ENCODE measurements at places on chromosomes 16 and 17.

DNA sequence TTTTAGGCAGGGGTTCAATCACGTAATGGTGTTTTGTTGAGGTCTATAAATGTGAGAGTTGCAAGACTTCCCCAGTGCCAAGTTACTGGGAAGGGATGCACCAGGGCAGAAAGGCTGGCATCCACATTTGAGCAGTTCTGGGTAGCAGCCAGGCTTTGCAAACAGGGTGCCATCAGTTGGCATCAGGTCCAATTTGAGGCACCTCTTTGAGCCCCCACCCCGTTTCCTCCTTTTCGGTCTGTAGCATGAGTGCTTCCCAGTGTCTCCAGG is 142.6 kb upstream of the CACNG5 start:
- DNase-seq = no peak

DNA sequence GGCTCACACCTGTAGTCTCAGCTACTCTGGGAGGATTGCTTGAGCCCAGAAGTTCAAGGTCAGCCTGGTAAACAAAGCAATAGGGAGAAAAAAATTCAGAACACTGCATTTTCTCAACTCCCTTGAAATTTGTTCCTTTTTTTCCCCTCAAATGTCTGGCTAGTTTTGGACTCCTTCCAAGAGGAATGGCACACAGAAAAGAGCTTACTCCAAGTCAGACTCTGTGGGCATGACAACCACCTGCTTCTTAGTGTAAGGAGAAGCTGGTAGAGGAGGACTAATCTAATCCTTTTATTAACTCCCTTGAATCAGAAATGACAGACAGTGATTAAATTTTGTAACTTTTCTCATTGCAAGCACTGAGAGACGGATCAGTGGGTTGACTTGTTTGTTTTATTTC is 27.9 kb upstream of the HYDIN start:
- DNase-seq = no peak

- no peak for DNase-seq
Measured at GRCh38 chr17:75587675-75588595, at the start of gene MYO15B. MYO15B (plus strand) TSS chr17:75587800; CDS start chr17:75588058, 258 bp downstream.

- no peak for DNase-seq
Measured at GRCh38 chr16:50644245-50644644, 36.9 kb downstream of the SNX20 start.

DNA sequence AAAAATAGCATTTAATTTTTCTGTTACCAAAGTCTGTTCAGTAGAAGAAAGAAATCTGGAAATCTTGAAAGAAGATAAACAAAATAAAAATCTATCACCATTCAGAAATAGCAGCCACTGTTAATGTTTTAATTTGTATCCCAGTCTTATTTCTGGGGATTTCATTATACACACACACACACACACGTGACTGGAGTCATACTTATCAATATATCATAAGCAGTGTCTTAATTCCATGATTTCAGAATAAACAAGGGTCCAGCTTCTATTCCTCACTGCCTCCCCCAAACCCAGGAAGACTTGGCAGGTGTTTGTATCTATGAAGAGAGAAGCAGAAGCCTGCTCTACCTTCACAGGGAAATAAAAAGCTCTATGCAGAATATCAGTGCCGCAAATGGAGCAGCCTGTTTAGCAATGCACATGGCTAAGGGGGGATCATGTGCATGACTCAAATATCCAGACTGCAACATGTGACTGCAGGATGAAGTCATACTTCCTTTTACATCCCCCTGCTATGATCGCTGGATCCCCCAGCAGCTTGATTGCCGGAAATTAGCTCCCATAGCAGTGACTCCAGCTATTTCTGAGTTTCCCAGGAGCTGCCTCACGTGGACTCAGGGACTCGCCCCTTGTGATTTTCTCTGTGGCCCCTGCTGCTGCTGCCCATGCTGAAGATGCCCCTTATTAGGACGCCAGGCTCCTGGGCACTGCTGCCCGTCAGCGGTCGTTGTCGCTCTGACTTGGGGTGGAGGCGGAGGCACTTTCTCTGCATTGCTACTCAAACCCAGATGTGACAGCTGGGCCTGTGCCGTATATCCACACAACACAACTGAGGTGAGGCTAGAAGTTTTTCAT is 341.0 kb downstream of the CPPED1 start:
- DNase-seq = no peak

DNA sequence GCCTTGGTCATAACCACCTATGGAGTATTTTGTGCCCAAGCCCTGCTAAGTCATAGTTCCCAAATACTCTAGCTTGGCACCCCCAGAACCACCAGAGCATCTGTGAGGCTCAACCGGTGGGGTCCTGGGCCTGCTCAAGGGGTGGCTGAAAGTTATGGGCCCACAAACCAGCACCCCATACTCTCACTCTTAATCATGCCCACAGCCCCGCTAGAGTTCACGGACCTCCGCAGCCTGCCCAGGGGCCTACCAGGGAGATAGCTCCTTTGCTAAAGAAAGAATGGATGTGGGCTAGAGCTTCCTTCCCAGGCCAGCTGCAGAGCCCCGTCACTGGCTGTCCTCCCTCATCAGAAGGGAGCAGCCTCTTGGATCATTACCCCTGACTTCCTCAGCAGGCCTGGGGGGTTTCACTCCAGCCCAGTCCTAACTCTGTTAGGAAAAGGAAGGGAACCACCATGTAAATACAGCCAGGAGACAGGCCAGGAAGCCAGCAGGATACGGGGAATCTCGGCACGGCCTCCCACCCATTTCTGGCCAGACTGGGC is 1.4 kb downstream of the GIT1 start:
- no peak for DNase-seq

- DNase-seq = no peak
Measured at GRCh38 chr16:3188925-3189825, 1.2 kb downstream of the OR1F1 start.

- DNase-seq = no peak
Measured at GRCh38 chr16:12574721-12575120, 229.0 kb downstream of the CPPED1 start.

GRCh38 chr16:19135896-19136438 is 22.2 kb downstream of the ITPRIPL2 start:
- DNase-seq = no peak

DNA sequence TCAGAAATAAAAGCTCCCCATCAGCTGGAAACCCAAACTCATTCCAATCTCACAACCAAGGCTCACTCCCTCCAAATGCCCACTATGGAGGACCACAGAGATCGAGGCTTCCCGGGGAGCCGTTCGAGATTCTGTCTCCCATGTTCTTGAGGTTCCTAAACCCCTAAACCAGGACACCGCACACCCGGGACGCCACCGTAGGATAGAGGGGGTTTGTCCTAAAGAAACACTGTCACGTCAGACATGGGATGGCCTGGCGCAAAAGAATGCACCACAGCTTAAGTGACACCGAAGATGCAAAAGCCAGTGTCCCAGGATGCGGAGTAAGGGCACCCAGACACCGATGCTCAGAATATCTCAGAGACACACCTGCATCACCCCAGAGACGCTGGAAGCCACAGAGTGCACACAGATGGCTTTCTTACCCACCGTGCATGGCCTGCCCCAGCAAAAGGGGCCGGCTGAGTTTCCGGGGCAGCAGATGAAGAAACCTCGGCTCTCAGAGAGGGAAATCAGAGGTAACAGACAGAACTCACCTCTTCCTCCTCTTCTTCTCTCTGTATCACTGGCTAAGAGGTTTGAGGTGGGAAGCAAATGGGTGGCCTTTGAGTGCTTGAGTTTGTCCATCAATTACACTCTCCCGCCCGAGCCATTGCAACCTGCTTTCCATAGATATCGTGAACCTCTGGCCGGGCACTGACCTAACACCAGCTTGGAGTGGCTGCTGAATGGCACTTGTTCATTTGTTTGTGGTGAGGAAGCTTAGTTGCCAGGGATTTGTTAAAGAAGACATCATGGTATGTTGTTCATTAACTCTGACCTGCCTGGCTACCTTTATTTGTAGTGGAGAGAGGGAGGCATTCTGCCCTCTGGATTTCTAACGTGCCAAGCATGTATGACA is 65.1 kb upstream of the TNRC6C start:
- DNase-seq = no peak

DNA sequence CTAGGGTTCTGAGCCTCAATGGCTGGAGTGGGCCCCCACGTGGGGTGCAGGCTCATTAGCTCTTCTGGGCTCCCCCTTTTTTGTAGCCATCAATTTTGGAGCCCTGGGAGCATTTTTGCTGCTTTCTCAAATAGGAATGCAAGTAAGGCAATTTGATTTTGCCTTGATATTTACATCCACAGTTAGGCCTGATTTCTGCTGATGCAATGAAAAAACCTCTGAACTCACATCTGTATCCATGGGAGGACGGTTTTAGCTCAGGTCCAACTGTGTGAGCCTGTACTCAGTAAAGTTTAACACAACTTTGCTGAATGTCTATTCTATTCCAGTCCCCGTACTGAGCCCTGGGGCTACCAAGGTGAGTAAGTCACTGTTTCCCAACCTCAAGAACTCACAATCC is 425.0 kb downstream of the HAPSTR1 start:
- no peak for DNase-seq

DNA sequence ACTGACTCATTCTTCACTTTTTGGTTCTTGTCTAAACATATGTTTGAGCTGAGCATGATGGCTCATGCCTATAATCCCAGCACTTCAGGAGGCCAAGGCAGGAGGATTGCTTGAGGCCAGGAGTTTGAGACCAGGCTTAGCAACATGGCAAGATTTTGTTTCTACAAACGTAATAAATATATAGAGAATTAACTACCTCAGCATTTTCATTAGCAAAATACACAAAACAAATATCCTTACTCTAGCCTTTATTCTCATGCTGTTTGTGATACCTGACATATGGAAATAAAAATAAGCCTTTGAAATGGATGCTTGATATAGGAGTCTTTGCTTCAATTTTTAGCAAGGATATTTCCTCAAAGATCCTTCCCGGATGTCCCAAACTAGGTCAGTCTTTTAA is 132.8 kb downstream of the ABCC1 start:
- DNase-seq = no peak

- DNase-seq = no peak
Measured at GRCh38 chr17:45426561-45426960, 6.1 kb downstream of the ARHGAP27 start.

- no peak for DNase-seq
Measured at GRCh38 chr17:40432864-40433528, 10.3 kb upstream of the IGFBP4 start.

DNA sequence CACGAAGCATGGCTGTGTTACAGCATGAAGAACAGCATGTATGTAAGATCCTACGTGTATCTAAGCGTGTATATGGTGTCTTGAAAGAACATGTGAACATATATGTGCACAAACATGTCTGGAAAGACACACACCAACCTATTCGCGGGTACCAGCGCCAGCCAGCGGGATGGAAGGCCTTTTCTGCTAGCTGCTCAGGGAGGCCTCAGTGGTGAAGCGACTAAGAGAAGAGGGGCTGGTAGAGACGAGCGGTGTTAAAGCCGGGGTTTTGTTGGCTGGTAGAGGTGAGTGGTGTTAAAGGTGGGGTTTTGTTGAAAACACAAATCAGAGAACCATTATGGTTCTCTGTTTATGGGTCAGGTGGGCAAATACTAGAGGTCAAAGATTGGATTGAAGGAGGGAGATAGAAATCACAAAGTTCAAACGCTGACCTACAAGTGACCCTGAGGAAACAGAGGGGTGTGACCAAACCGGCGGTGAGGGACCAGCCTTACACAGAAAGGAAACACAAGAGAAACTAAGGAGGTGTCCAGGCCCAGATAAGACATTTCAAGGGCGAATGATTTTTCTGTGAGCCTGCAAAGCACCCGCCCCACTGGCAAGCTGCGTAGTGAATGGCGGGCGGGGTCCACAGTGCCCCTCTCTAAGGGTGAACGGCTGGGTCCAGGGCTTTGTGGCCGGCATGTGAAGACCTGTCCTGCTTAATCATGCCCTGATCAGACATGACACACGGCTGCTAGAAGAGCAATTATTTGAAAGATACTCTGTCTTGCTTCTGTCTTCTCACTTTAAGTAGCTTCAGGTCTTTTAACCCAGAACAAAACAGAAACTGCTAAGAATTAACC is 8.1 kb downstream of the ZCCHC14 start:
- DNase-seq = no peak

DNA sequence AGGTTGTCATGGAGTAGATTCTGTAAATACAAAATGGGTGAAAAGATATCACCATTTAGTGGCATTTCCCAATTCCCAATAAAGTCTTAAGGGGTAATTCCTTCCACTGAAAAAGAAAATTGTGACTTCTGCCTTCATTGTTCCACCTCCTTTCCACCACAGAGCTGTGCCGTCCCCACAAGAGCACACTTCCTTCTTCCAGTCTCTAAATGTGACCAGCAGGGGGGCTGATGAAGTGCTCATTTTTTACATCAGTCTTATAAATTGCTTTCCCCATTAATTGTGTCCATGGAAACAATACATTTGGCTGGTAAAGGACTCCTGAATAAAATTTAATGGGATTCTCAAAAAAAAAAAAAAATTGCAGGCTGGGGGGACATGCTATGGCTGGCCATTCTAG is 260.8 kb upstream of the PSMD7 start:
- DNase-seq = no peak

DNA sequence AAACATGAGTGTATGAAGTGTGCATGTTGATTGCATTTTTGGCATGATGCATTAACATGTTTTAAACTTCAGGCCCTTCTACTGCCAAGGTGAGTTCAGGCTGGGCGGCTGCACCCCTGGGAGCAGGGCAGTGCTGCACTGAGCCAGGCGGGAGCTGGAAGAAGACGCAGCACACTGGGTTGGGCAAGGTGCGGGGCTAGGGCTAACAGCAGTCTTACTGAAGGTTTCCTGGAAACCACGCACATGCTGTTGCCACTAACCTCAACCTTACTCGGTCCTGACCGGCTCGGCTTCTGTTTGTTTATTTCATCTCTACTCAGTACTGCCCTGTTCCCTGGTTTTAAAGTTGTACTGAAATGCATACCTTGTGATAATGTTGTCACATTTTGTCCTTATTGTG is 61.0 kb downstream of the MAP2K4 start:
- no peak for DNase-seq

GRCh38 chr17:48894886-48895285 is 2.3 kb downstream of the ATP5MC1 start:
- no peak for DNase-seq

- no peak for DNase-seq
Measured at GRCh38 chr17:48307814-48308411, 122.1 kb downstream of the SKAP1 start.

DNA sequence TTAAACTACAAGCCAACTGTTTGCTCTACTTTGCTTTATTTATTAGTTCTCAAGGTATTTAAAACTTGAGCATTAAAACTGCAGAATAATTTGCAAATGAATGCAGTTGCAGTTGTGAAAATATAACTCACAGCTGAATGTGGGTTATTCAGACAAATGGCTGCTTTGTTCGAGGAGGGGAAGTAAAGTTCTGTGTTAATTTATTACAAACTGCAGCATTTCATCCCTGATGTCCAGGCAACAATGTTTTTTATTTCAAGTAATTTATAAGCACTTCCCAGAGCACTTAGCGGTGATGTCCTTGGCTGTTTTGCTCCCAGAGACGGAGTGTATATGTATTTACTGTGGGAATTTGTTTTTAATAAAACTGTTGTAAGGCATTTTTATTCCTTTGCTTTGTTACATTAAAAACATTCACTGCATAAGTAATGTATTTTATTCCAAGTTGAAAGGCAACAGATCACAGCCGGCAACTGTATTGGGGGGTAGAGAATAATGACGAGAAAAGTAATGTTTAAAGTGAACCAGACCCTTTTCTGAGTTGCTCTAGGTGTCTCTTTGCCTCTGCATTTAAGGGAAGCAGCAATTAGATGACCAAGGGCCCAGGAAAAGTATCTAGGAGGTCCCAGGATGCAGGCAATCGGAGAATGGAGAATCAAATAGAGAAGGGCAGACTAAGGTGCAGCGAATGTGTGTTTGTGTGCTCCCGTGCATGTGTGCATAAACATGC is 291.2 kb upstream of the SALL1 start:
- no peak for DNase-seq

Measured in NCI-H1048 (cell line).